Stimulated activated CD4-positive, alpha-beta T cell treated with anti-CD3 and anti-CD28 coated beads, Interleukin-4, amount 100 ng/mL, for 48 hours (primary cell): ENCODE measurements at places on chromosomes 13 and 19.

GRCh38 chr19:33740811-33741396 lies 55.8 kb upstream of the KCTD15 start:
- peak; percentile 2 for DNase-seq

GRCh38 chr13:23025864-23026608 lies 154.7 kb upstream of the SGCG start:
- DNase-seq, result no peak

DNA sequence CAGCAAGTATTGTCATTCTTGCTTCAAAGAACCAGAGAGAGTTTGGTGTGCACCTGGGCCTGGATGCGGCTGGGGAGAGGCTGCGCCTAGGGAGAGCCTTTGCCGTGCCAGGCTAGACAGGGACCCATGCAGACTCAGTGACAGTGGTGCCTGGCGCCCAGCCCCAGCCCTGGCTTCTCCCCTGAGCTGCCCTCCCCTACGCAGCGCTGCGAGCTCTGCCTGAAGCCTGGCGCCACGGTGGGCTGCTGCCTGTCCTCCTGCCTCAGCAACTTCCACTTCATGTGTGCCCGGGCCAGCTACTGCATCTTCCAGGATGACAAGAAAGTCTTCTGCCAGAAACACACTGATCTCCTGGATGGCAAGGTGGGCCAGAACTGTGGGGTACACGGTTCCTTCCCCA lies 12.0 kb downstream of the KMT2B start:
- DNase-seq, result no peak

- DNase-seq, result no peak
These were observed 7.1 kb upstream of the CIRBP start for GRCh38 chr19:1261798-1262622.

GRCh38 chr13:98184792-98185191 lies 7.7 kb upstream of the RNF113B start:
- DNase-seq, result no peak

GRCh38 chr19:47331931-47332547 lies at the start of gene C5AR2:
Gene C5AR2, plus strand, starts transcription at chr19:47332175. Its CDS starts 8,625 bp downstream, at chr19:47340800.
- DNase-seq, result no peak

GRCh38 chr19:10395436-10395835 lies 7.9 kb downstream of the CDC37 start:
- no peak for DNase-seq

- no peak for DNase-seq
These were observed 10.5 kb downstream of the SLC25A42 start for GRCh38 chr19:19074196-19074882.

GRCh38 chr19:9796113-9796773 lies 22.6 kb downstream of the FBXL12 start:
- peak; percentile 74 for DNase-seq

GRCh38 chr13:51733374-51734298 lies 70.3 kb downstream of the DHRS12 start:
- DNase-seq, result no peak

DNA sequence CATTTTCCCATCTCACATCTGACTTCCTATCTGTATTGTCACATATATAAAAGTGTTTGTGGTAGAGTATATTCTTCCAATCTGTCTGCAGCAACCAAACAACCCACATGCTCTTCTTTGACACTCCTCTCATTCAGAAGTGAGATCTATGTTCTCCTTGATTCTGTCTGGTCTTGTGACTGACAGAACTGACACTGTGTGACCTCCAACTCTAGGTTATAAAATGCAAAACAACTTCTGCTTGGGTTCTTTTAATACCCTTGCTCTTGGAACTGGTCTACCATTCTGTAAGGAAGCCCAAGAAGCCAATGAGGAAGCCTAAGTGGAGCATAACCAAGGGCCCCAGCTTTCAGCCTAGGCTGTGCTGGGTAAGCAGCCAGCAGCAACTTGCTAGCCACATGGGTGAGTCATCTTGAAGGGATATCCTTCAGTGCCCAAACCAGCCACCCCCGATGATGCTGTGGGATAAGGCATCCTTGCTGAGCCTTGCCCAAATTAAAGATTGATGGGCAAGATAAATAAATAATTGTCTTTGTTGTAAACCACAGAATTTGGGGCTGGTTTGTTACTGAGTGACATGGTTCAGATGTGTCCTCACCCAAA lies 18.4 kb upstream of the ITM2B start:
- DNase-seq, result no peak

DNA sequence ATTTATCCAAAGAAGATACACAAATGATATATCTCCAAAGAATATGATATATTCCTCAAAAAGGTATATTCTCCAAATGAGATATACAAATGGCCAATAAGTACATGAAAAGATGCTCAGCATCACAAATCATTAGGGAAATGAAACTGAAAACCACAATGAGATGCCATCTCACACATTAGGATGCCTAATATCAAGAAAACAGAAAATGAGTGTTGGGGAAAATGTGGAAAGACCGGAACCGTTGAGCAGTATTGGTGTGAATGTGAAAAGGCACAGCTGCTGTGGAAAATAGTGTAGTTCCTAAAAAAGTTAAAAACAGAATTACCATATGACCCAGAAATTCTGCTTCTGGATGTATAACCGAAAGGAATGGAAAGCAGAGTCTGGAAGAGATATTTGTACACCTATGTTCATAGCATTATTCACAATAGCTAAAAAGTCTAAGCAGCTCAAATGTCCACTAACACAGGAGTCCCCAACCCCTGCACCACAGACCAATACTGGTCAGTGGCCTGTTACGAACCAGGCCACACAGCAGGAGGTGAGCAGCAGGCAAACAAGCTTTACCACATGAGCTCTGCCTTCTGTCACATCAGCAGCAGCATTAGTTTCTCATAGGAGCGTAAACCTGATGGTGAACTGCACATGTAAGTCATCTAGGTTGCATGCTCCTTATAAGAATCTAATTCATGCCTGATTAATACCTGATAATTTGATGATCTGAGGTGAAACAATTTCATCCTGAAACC lies 291.9 kb downstream of the PCDH20 start:
- DNase-seq, result no peak

DNA sequence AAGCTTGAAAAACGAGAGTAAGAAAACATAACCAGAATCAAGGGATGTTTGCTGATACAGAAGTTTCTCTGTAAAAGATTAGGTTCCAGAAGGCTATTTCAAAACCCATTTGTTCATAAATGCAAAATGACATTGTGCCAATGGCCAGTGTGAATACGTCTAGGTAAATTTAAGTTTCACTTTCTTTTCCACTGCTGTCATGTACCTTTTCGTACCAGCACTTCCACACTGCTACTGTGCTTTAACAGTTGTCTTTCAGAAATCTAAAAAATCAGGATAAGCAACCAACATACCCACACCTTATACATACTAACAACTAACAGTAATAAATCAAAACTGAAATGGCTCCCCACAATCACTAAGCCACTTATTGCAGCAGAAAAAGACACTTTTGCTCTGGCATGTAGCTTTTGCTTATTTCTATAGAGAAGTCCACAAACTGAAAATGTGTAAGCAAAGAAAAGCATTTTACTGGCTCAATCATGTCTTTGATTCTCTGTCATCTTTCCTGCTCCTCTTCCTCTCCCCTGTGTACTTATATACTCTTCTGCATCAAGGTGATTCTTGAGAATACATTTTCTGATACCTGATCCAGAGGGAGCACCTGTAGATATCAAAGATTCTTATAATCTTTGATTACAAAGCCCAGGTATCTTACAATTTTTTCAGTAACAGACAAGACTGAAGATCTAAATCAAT lies 34.3 kb downstream of the ELF1 start:
- DNase-seq, result no peak

DNA sequence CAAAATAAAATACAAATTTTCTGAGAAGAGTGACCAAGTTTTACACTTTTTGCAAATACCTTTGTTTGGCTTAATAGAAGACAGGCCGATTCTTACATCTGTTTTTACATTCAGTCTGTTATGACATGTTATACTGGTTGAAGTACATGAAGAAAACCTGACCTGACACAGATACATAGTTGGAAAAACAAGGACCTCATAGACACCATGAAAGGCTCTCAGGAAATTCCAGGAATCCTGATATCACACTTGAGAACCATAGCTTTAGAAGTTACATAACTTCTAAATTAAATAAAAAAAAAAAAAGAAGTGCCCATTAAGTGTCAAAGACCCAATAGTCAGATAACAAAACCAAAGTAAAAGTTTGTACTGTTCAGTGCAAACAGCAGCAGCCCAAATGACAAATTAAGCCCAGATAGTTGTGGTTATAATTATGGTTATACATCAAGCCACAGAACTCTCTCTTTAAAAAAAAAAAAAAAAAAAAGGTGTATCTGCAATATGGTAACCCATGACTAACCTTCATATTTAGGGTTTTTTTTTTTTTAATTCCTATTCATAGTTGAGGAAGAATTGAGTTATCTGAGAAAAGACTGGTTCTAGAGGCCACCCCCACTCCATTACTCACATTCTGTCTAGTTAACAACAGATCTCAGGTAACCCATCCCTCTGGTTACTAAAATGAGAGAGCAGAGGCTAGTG lies 19.8 kb downstream of the RBM26 start:
- no peak for DNase-seq

- DNase-seq, result peak; percentile 63
These were observed at the start of gene ZNF835 for GRCh38 chr19:56671613-56671994. Gene ZNF835, minus strand, starts transcription at chr19:56671757. Its CDS starts 6,559 bp downstream, at chr19:56665198.

GRCh38 chr13:113916330-113916815 lies 52.5 kb upstream of the GAS6 start:
- no peak for DNase-seq

DNA sequence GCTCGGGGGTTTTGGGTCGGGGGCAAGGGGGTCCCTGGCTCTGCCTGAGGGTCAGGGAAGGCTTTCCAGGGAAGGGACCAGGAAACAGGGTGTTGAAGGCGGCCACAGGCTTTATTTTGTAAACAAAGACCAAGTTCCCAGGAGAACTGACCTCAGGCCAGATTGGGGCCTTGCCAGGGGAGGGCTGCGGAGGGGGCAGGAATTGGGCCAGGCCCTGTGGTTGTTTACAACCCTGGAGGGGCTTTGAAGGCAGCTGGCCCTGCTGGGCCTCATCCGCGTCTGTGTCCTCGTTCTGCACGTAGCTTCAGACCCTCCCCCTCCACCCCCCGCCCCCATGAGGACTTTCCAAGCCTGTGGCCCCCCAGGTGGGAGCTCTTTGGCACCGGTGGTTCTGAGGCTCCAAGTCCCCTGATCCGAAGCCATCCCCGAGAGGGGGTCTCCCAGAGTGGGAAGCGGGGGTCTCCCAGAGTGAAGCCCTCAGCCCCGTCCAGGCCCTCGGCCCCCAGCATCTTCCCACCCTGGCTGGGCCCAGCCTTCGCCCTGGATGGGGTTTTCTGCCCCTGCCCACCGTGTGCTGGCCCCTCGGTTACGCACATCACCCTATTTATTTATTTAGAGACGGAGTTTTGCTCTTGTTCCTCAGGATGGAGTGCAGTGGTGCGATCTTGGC lies 13.5 kb upstream of the BSG start:
- no peak for DNase-seq

GRCh38 chr13:109140479-109141349 lies 511.3 kb downstream of the MYO16 start:
- DNase-seq, result no peak

- DNase-seq, result no peak
These were observed 97.1 kb upstream of the IRS2 start for GRCh38 chr13:109883181-109884180.

GRCh38 chr19:54418030-54418929 lies 3.0 kb downstream of the TTYH1 start:
- no peak for DNase-seq

GRCh38 chr19:43662487-43662886 lies 7.5 kb downstream of the PLAUR start:
- no peak for DNase-seq

DNA sequence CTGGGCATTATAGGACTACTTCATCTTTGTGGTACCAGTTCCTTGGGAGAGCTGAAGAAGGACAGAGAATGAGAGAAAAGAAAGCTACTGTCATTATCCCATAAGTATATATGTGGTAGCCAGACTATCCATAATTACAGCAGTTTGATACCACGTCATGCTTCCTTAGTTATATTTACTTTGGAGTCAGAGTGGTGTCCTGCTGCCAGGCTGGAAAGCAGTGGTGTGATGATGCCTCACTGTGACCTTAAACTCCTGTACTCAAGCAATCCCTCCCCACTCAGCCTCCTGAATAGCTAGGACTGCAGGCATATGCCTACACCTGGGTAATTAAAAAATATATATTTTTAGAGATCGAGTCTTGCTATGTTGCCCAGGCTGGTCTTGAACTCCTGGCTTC lies 57.8 kb downstream of the WTIP start:
- no peak for DNase-seq

DNA sequence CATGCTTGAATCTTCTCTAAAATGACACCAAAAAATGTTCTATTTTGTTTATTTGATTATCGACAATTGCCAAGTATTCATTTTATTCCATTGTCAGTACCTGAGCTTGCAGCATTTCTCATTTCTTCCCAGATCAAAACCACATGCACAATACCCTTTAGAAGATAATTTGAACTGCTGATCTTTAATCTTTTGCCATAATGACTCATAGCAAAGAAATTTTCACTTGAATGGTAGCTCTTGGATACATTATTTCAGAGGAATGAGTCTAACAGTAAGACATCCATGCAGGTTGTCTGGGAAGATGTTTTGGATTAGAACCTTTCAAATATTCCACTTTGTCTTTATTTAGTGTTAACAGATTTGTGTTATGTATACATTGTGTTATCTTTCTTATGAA lies 42.0 kb upstream of the RXFP2 start:
- no peak for DNase-seq

DNA sequence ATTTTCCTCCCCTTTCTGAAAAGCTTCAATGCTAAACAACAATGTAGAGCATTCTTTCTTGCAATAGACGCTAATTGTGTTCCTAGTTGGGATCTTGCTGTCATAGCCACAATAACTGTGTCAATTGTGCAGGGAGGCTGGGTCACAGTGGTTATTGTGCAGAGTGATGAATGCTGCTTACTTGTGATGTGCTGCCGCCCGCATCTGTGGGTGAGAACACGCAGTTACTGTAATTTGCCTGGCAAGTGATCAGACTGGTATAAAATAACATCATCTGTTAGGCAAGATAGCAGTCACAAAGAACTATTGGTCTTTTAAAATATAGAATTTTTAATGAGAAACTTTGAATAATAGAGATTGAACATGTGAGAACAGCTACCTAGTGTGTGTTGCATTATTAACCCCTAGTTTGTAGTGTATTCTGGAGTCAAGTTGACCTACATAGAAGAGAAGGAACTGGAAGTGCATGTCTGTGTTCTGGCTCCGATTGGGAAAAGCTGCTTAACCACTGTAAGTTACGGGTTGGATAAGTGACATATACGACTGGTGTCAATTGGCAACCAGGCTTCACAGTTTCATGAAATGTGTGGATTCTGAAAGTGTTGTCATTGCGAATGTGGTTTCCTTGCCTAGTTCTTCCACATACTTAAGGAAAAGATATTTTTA lies 43.6 kb downstream of the SLAIN1 start:
- DNase-seq, result no peak

- DNase-seq, result no peak
These were observed 73.2 kb downstream of the DIAPH3 start for GRCh38 chr13:60090574-60090973.

DNA sequence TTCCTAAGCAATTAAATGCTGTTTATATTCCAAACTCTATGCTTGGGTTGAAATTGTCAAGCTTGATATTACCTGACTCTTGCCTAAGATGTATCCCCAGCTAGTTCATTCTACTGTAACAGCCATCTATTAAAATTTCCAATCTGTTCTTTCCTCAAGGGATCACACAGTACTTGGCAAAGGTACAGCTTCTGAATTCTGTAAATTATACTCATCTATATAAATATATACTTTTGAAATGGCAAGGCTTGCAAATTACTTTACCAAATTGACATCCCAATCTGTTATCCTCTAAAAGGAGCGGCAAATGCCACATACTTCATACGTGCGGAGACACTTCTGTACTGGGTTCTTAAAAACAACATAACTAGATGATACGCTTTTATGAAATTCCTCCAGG lies 330.2 kb downstream of the DNAJC15 start:
- no peak for DNase-seq
